ENCODE measurements at places on chromosomes 12 and 14.

DNA sequence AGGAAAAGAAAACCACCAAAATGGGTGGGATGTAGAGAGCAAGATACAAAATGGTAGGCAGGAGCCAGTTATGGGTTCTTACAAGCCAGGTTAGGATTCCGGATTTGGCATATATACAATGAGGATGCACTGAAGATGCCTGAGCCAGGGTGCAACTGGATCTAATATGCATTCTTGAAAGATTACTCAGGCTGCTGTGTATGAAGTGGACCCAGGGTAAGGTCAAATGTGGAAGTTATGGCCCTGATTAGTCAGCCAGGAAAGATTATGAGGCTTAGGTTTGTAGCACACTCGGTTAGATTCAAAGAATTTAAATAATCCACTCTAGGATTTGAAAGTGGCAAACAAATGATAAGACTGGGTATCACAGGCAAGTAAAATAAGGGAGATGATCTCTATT is 1750.7 kb upstream of the FLRT2 start:
- no peak for DNase-seq

DNA sequence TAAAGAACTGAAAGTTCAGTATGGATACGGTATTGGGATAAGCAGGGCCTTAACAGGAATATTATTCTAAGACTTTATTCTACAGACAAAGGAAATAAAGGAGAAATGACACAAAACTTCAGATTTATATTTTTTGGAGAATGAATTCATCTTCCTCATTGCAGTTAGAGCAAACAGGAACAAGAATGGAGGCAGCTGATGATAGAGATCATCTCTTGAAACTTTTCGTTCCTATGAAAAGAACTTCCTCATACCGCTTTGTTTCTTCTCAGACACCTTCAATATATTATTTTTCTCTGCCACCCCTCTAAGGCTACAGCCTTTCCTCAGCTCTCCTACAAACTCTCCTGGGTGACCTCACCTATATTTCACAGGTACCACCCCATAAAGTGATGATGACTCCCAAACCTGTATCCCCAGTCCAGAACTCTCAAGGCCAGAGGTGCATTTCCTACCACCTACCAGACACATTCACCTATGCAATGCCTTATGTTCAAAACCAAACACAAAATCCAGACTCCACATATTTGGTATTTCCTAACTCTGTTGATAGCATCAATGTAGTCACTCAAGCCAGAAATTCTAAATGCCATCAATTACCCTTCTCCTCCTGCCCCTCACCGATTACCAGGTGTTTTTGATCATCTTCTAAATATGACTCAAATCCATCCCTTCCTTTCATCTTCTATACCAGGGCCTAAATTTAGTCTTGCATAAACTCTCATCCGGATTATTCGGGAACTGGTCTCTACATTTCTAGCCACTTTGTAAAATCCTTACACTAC is 7.4 kb downstream of the MAP4K5 start:
- no peak for DNase-seq

DNA sequence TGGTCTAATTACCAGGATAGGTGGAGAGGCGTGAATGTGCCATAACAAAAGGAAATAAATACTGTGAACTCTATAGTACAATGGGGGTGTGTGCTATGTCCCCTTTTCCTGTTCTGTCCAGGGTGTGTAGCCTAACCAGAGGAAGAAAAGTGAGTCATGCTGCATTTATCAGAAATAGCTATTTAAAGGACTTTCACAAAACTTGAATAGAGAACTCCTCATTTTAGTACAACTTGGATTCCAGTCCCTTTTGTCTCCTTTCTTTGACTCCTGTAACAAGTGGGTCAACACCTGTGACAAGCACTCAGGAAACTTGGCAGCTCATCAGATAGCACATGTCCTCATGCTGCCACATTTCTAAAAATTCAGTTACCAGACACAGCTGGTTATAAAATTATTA is 123.4 kb downstream of the CCDC91 start:
- DNase-seq, result no peak

DNA sequence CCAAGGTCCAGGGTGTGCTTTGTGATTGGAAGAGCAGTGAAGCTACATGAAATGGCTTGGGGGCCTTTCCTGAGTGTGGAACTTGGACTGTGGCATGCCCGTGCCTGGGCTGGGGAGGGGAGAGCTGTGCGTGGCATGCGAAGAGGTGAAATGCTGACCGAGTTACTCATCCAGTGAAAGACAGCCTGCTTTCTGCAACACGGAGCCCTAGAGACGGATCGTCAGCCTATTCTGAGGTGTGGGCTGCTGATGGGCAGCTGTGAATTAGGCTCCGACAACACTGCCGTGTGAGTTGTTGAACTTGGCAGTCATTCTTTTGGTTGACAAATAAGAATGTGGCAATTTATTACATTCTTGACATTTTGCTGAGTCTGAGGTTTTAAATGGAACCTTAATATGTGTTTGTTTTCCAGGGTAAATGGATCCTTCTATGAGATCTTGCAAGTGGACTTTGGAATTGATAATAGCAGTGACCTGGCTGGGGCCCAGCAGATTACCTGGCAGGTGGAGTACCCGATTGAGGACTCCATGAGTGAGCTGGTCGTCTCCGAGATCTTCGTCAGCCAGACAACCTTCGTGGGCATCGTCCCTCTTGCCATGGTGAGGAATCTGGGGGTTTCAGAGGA is 453.9 kb downstream of the AACS start:
- no peak for DNase-seq

DNA sequence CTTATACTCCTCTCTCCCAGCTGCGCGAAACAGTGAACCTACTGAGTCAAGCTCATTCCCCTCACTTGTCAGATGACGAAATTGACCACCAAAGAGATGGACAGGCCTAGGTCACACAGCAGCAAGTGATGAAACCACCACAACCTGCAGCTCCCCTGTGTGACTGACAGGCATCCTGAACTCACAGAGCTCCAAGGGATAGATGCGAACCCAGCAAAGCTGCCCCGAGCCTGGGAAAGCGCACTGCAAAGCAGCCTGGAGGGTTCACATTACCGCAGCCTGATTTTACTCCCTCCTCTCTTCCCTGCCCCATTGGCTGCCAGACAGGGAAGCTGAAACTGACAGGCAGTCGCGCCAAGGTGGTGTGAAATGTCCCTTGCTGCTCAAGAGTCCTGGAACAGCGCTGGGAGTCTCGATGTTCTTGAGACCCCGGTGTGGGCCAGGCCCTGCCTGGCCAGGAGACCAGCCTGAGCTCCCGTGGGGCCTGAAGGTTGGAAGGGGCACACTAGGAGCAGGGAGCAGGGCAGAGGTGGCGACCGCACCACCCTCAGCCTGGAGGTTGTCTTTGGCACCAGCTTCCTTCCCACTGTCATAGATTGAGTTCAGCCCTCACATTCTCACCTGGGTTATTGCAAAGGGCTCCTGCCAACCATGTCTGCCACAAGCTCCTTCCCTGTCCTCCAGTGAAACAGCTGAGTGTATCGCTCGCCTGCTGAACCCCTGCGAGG is 36.3 kb downstream of the SNRNP35 start:
- no peak for DNase-seq

- no peak for DNase-seq
Observed at GRCh38 chr12:53766881-53767280, 15.1 kb upstream of the CISTR start.

GRCh38 chr14:95250140-95250769 is 69.5 kb downstream of the CLMN start:
- DNase-seq, result no peak
